ENCODE measurements at places on chromosomes 7 and 10.
A peak's percentile ranks its signal among the peaks of the same experiment; 100 is the strongest.

DNA sequence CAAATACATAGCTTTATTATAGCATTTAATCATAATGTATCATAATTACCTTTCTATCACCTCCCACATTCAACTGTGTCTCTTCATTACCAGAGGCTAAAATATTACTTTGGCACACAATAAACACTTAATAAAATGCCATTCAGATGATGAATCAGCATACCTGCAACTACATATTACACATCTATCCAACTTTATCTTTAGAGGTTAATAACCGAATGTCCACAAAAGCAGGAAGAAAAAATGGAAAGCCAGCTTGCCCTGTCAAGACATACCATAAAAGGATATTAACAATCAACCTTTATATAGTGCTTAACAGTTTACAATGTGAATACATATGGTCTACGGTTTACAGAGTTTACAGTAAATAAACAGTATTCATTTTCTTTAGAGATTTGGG lies 12.7 kb downstream of the CACUL1 start:
- DNase-seq: no peak

GRCh38 chr10:110818311-110819256 lies 53.1 kb upstream of the PDCD4 start:
- no peak for DNase-seq

DNA sequence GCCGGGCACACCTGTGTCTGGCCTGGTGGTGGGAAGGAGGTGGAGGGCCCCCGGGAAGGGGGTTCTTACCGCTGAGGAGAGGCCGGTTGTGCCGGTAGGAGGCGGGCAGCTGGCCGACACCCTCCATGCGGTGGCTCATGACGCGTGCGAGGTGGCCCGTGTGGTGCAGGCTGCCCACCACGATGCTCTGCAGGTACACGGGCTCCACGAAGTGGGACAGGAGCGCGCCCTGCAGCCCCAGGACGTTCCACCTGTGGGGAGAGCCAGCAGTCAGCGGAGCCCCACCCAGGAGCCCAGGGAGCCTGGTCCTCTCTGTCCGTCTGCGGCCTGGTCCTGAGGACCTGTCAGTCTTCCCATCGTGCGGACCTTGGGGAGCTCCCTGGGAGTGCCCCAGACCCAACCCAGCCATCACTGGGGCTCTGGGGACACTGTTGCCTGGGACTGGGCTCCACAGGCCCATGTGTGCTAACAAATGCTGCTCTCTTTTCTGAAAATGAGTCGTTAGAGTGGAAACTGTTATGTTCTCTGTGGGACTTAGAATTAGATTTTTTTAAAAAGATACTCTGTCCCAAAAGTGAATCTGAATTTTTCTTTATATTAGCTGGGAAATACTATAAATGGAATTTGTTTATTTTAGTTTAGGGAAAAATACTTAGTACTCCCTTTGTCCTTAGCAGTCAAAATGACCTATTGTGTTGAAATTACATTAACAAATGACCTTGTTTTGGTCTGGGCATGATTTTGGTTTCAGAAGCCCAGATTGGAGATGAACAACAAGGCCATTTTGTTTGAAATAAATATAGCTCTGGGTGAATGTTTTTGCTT lies 143.9 kb downstream of the WDR37 start:
- DNase-seq: peak; percentile 43

- no peak for DNase-seq
Observed at GRCh38 chr10:88456730-88457129, 126.4 kb downstream of the RNLS start.

- DNase-seq: no peak
Observed at GRCh38 chr10:87559392-87559791, 54.7 kb downstream of the MINPP1 start.

DNA sequence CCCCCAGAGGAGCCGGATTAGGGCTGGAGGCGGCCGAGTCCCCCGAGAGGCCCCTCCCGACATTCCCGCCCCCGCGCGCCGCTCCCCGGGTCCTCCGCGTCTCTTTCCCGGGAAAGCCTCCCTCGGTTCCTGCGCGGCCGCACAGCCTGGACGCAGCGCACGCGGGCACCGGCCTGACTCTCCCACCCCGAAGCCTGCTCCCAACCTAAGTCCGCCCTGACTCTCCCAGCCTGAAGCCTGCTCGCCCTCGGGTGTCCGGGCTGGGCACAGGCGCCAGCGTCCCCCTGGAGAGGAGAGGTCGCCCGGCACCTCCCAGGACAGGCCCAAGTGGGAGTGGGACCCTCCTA lies 441 bp upstream of the VENTX start:
- DNase-seq: no peak

- peak; percentile 33 for DNase-seq
Observed at GRCh38 chr7:139044813-139045794, 9.3 kb upstream of the ZC3HAV1L start.

DNA sequence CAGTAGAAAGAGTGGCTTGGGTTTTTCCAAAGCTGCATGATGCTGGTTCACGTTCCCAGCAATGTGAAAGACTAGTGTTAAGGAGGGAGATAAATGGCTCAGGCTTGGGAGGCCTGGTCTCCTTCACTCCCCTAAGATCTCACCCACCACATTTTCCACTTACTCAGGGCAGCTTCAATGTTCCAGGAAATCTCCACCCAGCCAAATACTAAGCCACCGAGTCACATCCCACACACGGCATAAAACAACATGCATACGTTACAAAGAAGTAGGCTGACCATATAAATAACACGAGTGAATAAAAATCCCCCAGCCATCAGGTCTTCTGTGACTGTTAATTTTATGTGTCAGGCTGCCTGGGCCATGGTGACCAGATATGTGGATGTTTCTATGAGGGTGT lies 303.5 kb downstream of the SFMBT2 start:
- no peak for DNase-seq

Data from activated CD8-positive, alpha-beta memory T cell treated with anti-CD3 and anti-CD28 coated beads for 24 hours (primary cell).